Skeletal muscle cell (primary cell): ENCODE measurements at places on chromosomes 1 and 21.
A peak's percentile ranks its signal among the peaks of the same experiment; 100 is the strongest.

GRCh38 chr1:234845836-234846235 is 235.9 kb upstream of the IRF2BP2 start:
- DNase-seq = no peak

DNA sequence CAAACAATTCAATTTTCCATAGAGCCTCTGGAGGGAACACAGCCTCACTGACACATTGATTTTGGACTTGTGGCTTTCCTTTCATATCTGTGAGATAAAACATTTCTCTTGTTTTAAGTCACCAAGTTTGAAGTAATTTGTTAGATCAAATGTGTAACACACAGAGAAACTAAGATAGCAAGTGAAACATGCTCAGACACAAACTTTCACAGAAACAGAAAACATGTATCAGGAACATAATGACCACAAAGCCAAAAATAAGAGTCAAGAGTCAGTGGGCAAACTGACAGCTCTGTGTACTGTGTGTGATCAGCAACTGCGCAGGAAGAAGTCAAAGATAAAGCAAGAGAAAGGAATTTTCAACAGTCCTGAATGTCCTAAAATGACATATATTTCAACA is 1237.5 kb downstream of the AMY1C start:
- no peak for DNase-seq

- DNase-seq = no peak
These were observed 10.2 kb downstream of the JAK1 start for GRCh38 chr1:64956010-64956640.

DNA sequence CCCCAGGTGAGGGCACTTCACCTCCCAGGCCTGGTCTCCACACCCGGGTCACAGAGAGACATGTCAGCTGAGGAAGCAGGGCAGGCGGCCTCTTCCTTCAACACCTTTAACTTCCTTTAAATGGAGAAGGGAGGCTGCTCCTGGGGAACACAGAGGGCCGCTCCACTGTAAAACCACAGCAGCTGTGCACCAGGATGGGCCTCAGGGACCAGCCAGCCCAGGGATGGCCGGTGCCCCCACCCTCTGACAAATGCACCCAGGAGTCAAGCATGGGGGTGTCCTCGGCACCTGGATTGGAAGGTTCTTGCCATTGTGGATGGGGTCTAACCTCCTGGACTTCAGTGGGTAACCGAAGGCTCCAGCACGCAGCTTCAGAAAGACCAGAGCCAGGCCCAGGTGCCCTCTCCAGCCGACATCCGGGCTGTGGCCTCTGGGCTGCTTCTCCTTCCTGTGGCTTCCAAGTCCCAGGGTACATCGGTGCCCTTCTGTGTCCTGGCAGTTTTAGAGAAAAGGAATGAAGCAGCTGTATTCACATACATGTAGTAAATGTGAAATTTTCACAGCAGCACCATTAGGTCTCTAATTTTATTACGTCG is 121.7 kb upstream of the COL6A1 start:
- DNase-seq = no peak

DNA sequence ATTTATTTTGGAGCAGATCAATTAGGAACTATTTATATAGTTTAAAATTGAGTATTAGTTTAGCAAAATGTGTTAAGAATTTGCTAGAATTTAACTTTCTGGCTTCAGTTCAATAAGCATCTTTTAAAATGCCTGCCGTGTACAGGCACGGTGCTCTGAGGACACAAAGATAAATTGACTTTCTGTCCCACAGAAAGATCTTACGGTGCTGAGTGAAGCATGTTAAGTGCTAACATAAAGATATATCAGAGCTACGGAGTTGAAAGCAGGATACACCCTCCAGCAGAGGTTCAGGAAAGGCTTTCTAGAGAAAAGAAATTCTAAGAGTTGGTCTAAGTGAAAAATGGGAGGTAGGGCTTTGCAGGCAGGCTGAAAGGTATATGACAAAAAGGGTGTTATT is 305.4 kb downstream of the GRIK1 start:
- no peak for DNase-seq

DNA sequence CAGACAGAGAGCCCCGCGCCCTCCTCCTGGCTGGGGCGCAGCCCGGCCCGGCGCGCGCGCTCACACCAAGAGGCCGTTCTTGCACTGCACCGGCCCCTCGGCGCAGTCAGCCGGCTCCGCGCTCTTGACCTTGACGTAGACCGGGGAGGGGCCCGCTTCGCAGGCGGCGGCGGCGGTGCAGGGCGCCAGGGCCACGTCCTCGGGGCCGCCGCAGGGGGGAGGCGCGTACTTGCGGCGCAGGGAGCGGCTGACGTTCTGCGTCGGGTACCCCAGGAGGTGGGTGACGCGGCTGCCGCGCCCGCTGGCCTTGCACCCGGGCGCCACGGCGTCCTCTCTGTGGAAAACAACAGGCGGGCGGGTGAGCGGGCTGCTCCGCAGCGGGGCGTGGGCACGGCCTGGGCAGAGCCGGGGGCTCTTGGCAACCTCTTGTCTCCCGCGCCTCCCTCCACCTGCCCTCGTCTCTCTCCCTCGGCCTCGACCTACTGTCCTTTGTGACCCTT is 7.7 kb downstream of the VSIG8 start:
- peak; percentile 64 for DNase-seq

DNA sequence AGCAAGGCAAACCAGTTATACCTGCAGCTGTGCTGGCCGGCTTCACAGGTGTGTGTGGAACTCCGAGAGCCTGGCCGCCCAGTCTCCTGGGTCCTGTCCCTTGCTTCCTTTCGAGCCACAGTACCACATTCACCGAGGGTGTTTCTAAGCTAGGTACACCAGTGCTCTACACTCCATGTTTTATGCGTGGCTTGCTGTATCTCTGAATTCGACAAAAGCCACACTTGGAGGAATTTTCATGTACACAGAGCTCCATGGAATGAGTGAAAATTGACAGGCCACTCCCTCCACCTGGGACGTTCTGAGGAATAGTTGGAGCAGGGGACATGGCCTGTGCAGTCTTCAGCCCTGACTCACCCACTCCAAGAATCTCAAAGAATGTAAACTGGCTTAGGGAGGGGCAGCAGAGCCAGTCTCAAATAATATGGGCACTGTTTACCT is 14.0 kb downstream of the ETS2 start:
- no peak for DNase-seq

- no peak for DNase-seq
These were observed at the start of gene MTMR11 for GRCh38 chr1:149936170-149936991. MTMR11 (minus strand) TSS chr1:149936879; CDS start chr1:149936647, 232 bp downstream.

GRCh38 chr1:226862890-226863289 is 7.5 kb upstream of the PSEN2 start:
- no peak for DNase-seq

GRCh38 chr1:239954836-239955235 is 136.8 kb upstream of the FMN2 start:
- DNase-seq = no peak

DNA sequence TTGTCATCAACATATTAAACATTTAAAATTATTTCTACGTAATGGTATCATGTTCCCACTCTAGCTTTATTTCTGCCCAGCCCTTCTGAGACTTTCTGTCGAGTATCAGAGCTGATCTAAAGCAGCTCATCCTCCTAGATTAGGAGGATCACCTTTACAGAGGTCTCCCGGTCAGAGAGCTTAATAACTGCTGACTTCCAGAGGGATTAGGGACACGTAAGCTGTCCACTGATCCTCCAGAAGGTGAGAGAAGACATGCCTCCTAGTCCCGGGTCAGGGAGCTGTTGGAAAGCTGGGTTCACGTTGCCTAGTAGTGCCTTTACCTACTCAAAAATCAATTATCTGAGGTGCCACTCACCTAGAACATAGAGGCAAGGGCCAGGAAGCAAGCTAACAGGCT is 31.2 kb upstream of the NADK start:
- DNase-seq = no peak

DNA sequence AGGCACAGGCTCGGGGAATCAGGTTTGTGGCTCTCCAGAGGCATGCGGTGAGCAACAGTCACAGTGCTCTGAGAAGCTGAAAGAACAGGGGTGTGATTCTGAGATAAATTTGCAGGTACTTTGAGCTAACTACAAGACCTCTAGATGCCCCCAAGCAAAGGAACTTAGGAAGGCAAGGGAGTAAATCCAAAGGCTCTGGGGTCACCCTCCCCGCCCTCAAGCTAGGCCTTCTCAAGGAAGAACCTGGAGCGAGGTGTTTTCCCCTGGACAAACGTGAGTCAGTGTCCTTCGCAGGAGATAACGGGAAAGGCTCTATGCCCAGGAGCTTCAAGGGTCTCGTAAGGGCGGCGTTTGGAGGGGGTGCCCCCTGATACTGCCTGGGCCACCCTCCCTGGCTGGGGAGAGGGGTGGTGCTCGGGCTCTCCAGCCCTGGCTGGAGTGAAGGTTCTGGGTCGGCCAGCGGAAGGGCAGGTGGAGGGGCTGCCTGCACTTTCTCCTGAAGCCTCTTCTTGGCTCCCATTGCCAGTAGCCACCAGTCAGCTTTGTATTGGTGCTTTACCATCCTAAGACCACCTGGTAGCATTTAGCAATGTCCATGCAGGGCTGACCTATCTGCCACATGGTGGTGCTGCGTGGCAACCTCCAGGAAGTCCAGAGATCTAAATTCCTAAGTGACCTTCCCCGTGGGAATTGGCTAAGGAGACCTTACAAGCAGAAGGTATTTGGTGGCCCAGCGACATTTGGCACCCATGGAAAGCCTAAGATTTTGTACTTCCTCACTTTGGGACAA is 44.0 kb downstream of the GPR161 start:
- no peak for DNase-seq

DNA sequence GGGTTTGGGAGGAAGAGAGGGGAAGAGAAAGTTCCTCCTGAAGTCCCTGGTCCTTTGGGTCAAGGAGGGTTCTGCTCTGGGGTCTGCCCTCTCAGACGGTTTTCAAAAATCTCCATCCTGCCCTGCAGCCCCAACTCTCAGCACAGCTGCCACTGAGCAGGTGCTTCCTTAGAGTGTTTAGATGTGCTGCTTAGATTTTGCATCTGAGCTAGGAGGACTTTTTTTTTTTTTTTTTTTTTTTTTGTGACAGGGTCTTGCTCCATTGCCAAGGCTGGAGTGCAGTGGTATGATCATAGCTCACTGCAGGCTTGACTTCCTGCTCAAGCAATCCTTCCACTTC is 324.9 kb upstream of the POU3F1 start:
- DNase-seq = no peak

DNA sequence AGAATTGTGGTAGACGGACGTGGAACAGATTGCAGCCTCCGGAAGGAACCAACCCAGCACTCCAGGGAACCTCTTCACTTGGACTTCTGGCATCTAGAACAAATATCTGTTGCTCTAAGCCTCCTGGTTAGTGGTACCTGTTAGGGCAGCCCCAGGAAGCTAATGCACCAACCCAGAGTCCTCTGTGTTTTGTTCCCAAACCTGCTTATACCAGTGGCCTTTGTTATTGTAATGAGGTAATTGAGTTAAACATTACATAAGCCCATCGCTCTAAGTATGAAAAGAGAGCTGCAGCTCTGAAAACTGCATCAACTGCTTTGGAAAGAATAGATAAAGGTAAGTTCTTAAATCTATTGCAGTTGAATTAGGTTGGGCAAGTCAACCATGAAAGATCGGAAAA is 516.7 kb downstream of the NPHP4 start:
- no peak for DNase-seq

DNA sequence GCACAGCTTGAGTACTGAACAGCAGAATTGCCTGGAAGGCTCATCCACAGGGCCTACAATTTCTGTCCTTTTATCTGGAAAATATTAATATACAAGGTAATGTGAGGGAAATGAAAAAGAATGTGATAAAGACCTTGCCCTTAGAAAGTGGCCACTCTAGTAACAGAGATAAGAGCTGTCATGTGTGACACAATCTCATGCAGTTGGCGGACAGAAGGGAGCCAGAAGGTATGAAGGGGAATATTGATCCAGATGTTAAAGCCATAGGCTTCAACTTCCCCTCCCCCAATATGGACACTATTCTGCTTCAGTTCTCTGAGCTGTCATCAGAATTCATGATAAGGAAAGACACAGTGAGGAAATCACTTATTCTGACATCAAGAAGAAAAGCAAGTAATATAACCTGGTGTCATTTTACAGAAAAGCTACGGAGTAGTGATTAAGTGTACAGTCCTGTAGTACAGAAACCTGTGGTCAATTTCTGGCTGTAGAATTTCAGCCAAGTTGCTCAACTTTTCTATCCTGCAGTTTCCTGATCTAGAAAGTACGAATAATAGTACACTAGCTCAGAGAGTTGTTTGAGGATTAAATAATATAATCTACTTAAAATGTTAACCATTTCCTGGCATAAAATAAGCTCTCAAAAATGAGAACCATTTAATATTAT is 572.1 kb downstream of the DPYD start:
- peak; percentile 31 for DNase-seq

- no peak for DNase-seq
These were observed 12.2 kb downstream of the AMY1C start for GRCh38 chr1:103761896-103762295.

- peak; percentile 84 for DNase-seq
These were observed 18.1 kb upstream of the PGD start for GRCh38 chr1:10380594-10381275.

DNA sequence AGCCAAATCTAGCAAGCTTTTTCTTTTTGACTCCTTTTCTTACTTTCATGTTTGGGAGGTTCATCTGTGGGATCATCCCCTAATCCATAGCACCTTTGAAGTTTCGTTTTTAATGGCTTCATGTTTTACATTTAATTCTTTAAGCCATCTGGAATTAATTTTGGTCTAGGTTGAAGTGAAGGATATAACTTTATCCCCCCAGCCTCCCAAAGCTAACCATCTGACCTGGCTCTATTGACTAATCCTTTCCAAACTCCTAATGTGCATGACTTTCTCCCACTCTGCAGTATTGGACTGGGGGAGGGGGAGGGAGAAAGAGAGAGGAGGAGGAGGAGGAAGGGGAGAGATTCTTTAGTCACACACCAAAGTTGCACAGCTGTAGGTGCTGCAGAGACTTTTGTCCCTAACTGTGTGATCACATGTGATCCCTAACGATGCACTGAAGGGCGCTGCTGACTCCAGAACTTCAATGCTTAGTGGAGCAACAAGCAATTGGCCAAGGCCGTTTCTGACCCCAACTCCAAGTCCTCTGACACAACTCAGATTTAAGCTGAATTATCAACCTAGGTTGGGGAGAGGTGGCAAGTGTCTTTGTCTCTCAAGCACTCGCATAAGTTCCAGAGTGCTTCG is 191.6 kb downstream of the HUNK start:
- DNase-seq = no peak

- DNase-seq = no peak
These were observed 95.9 kb downstream of the PTPN14 start for GRCh38 chr1:214455479-214455878.

GRCh38 chr1:223652436-223652941 is 13.0 kb downstream of the CAPN8 start:
- DNase-seq = peak; percentile 4

GRCh38 chr1:59346429-59346828 is 49.5 kb downstream of the FGGY start:
- no peak for DNase-seq

GRCh38 chr21:27333096-27333495 is 366.2 kb upstream of the ADAMTS5 start:
- DNase-seq = no peak

DNA sequence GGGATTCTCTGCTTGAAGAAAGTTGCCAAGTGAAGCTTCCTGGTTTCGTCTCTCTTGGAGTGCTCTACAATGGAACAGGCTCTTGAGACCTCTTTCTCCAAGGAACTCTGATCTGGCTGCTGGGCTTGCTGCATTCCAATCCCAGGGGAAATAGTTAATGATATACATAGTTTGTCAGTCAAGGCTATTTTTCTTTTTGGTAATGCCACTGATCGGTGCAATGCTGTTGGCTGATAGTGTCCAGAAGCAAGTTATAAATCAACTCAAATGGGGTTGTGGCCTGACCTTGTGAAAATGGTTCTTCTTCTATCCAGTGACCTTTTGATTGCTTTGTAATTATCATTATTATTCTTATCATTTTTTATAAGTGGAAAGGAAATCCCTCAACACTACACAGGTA is 48.4 kb upstream of the TNFSF18 start:
- no peak for DNase-seq
